ENCODE measurements at places on chromosomes 4 and X.

DNA sequence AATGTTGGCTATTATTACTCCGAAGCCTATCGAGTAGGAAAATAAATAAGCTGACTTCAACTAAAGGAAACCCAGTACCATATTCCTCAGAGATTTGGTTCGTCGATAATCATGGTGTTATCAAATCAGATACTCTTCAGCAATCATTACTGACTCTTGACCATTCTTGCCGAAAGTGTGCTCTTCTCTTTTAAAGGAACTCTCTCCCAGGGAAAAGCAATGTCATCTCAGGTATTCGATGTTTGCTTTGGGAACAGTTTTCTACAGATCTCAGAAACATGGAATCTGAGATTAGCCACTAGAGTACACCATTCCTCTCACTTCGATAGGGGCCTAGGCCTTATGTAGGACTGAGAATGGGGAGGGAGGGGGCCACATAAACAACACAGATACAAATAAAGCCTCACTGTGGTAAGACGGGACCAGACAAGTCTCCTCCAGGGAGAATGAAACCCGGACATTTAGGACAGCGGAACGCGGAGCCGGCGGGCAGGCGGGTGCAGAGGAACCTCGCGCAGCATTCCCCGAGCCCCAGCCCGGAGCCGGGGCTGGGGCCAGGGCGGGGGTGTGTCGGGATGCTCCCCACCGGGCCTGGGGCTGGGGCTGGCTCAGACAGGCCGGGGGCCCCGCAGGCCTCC, 581 bp downstream of the DNAJB14 start:
- DNase-seq = no peak

DNA sequence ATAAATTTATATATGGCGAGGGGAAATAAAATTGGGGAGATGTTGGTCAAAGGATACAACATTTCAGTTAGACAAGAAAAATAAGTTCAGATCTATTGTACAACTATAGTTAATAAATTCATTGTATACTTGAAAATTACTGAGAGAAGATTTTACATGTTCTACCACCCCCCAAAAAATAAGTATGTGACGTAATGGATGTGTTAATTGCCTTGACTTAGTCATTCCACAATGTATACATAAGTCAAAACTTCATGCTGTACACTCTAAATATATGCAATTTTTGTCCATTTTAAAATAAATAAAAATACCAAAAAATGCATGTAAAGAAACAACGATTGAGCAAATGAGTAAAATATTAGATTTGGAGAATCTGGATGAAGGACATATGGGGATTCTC, 1.8 kb downstream of the USP11 start:
- no peak for DNase-seq

- no peak for DNase-seq
These were observed 567.3 kb downstream of the PDHA2 start for GRCh38 chr4:96407225-96407624.

GRCh38 chr4:73156394-73156793, 86.9 kb upstream of the COX18 start:
- no peak for DNase-seq

DNA sequence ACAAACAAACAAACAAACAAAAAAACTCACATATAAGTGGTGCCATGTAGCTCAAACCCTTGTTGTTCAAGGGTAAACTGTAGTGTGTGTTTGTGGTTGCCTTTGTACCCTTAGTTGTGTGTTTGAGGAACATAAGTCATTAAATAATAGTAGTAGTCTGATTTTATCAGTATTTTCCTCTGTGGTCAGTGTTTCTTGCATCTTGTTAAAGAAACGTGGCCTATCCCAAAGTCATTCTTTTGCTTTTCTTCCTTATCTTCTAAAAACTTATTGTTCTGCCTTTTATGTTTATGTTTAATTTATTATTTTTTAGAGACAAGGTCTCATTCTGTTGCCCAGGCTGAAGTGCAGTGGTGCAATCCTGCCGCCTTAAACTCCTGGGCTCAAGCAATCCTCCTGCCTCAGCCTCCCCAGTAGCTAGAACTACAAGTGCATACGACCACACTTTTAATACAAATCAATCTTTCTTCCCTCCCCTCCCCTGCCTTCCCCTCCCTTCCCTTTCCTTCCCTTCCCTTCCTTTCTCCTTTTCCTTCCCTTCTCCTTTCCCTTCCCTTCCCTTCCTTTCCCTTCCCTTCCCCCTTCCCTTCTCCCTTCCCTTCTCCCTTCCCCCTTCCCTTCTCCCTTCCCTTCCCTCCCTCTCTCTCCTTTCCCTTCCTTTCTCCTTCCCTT, 26.4 kb downstream of the PRIMPOL start:
- DNase-seq = no peak

- no peak for DNase-seq
These were observed 6.7 kb downstream of the BBS12 start for GRCh38 chr4:122739174-122739573.

- no peak for DNase-seq
These were observed 869 bp downstream of the TMEM184C start for GRCh38 chr4:147617841-147618691.

DNA sequence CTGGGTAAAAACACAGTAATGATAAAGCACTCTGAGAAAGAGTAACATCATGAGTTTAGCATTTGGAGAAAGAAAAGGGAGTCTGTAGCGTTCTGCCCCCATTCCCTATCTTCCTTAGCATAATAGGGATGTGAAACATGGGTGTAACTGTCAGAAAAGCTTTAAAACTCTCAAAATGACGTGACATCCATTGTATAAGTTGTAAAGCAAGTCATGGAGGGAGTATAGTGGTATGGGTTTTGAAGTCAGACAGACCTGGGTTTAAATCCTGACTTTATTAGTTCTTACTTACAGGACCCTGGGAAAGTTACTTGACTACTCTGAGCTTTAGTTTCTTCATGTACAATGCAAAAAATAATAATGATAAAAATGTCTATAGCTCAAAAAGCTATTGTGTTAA, 17.1 kb downstream of the FBXO8 start:
- no peak for DNase-seq

DNA sequence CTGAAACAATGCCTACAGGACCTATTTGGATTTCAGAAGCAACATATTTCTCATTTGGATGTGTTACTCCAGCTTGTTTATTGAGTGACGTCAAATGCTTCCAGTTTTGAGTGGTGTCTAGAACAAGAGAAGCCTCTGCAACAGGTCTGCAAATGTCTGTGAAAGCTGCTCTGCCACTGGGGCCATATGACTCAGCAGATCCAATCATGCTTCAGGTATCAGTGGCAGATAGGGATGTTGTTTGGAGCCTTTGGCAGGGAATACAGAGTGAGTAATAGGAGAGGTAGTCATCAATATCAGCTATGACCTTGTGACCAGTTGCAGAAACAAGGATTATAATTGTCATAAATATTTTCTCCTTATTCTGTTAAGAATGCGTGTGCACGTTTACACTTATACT, 141.1 kb upstream of the ZXDA start:
- no peak for DNase-seq

DNA sequence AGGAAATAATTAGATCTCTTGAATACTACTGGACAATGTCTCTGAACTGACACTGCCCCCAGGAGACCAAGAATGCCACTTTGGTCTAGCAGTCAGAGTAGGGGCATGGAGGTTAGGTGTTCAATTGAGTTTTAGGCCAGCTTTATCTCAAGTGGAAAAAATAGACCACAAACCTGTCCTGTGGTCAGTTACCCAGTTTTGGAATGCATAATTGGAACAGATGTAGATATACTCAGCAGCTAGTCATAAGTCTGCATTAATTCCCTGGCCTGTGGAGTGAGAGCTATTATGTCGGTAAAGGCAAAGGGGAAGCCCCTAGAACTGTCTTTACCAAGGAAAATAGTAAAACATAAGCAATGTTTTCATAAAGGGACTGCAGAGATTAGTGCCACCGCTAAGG, 587.7 kb downstream of the GLUD2 start:
- DNase-seq = no peak

DNA sequence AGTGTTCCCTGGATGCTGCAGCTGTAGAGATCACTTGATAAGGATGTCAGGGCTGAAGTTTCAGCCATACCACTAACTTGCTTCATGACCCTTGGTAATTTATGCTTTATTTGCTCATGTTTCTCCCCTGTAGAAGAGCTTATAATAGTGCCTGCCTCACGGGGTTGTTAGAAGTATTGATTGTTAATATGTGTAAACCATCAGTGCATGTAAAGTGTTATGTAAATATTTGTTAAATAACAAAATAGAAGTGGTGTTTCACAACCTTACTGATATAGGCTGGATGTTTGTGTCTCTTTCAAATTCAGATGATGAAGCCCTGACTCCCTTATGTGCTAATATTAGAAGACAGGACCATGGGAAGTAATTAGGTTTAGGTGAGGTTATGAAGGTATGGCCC, 1.5 kb upstream of the CXCL2 start:
- DNase-seq = no peak

- DNase-seq = no peak
These were observed 96.2 kb upstream of the SPRY1 start for GRCh38 chr4:123300222-123301039.

DNA sequence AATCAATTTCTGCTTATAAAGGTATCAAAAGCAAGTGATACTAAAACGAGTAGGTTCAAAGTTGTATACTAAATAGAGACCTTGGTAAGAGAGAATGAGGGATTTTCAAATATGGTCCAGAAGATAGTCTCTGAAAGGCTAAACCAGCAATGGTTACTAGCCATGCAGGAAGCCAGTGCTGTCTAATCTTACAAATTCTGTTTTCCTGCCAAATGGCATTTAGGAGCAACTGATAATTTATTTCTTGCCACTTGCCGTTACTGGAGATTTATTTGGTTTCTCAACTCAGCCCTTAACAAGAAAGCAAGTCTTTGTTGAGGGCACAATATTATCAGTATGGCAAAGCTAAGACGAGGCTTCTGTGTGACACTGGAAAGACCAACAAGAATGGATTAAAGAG, 47.2 kb downstream of the MAP7D3 start:
- DNase-seq = no peak

- DNase-seq = no peak
These were observed 52.1 kb downstream of the HTR2C start for GRCh38 chrX:114635986-114636385.

DNA sequence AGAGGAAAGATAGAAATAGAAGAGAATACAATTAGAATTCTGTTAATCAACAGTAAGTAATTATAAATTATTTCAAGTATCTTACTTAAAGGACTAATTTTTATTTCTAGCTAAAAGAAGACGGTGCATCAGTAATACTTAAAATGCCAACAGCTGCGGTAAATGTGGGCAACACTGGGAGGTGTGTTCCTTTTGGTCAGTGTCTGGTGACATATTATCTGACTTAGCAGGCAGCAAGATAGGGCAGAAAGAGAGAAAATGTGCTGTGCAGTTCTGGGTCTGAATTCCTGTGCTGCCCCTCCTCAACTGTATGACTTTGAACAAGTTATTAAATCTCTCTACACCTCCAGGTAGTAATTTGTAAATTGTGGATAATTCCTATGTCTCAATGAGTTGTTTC, 120.6 kb downstream of the ZNF827 start:
- no peak for DNase-seq

- DNase-seq = no peak
These were observed 480.1 kb downstream of the SPRY1 start for GRCh38 chr4:123876671-123877101.

GRCh38 chr4:152534541-152535359, 1.1 kb downstream of the FBXW7 start:
- no peak for DNase-seq

- DNase-seq = no peak
These were observed 49.4 kb upstream of the PRR32 start for GRCh38 chrX:126770179-126770578.

- DNase-seq = no peak
These were observed 106.5 kb downstream of the NHSL2 start for GRCh38 chrX:72016881-72017783.
